ENCODE measurements at places on chromosomes 2 and 18.

DNA sequence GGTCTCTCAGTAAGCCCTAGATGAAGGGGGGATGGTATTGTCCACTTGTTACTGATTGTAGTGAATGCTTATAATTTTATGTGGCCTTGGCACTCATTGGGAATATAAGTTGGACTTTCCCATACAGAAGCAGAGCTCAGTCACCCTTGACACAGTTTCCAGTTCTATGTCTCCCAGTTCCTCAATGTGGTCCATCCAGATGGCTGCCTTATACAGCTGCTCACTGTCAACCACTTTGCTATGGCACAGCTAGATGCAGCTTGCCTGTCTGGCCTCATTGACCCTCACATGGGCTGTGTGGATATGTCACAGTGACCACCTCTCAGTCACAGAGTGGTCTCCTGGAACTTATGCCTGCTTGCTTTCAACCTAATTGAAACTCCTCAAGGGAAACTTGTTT, 21.7 kb downstream of the SLC39A6 start:
- DNase-seq: no peak

DNA sequence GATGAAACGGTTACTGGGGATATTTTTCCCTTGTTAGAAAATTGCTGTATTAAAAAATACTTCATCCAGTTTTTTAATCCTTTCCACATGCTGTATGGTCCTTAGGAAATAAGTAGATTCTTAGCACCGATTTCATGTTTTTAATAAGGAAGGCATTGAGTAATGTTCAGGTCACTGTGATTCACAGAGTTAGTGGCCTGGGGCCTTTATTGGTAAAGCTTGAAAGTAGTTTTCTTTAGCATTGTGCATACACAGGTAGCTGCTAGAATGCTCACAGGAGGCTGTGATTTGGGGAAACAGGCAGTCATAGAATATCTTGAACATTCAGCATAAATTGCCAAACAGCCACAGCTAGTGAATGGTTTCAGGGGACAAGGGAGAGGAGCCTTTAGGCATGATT, 79.8 kb downstream of the XRCC5 start:
- no peak for DNase-seq

GRCh38 chr2:178479275-178479616, 846 bp upstream of the FKBP7 start:
- no peak for DNase-seq

DNA sequence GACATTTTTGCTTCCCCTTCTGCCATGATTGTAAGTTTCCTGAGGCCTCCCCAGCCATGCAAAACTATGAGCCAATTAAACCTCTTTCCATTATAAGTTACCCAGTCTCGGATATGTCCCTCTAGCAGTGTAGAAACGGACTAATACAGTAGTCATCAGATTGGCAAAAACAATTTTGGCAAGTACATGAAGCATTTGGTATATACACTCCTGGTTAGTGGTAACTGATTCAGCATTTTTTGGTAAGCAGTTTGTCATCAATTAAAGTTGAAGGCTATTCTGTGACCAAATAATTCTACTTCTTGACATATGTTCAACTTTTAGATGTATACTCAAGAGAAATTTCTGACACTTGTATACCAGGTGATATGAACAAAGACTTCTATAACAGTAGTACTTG, 190.5 kb upstream of the STON1 start:
- DNase-seq: no peak

DNA sequence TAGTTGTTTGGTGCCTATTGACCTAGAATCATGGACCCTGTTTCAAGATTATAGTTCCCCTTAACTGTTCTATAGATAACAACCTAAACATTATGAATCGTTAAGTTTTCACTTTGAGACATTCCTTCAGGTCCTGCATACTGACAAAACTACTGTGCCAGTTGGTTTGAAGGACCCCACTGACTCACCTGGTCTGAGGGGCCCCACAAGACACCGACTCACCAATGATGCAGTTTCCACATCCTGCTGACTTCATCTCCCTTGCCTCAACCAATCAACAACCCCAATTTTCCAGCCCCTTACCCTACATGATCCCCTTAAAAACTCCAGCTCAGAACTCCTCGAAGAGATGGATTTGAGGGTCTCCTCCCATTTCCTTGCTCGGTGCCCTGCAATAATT, 89.6 kb upstream of the CCDC141 start:
- DNase-seq: no peak

- DNase-seq: no peak
Observed at GRCh38 chr2:15745350-15745749, 153.7 kb downstream of the DDX1 start.

DNA sequence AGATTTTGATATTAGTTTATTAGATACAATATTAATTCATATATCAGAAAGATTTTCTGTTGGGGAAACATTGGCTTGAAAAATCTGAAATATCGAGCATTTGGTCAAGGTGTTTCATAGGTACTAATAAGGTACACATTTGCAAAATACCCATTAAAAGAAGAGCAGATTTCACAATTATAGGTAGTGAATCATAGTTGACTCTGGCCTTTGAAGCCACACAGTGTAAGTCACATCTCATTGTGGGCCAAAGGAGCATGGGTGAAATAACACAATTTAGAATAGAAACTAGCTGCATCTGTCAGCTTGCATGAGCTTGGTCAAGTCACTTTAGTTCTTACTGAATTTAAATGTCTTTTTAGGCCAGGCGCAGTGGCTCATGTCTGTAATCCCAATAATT, 4.9 kb downstream of the KDM3A start:
- DNase-seq: no peak

DNA sequence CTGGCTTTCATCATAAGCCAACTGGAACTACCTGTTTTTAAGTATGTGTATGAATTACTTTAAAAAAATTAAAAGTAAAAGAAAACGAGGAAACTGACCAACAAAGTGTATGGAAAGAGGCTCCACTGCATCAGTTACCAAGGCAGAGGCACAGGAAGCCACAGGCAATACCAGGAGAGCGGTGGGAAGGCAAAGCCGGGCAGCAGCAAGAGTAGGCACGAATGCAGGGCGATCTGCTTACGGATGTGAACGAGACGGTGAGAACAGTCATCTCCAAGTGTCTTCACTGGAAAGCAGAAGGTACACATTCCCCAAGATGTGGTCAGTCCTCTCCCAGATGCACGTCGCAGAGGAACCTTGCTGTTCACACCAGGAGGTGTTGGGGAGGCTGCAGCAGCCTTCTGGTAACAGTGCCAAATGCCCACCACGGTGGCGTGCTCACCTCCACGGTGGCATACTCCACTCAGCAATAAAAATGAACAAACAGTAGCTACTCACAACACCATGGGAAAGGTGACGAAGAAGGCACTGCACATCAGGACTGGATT, 43.1 kb downstream of the HS6ST1 start:
- DNase-seq: no peak

GRCh38 chr2:171852366-171852888, 41.6 kb downstream of the SLC25A12 start:
- DNase-seq: no peak

GRCh38 chr2:29201979-29202378, 86.8 kb downstream of the CLIP4 start:
- DNase-seq: no peak

GRCh38 chr2:148861367-148861766, 13.7 kb upstream of the KIF5C start:
- no peak for DNase-seq

GRCh38 chr2:159160412-159160811, 126.1 kb downstream of the WDSUB1 start:
- no peak for DNase-seq

- no peak for DNase-seq
Observed at GRCh38 chr2:46885376-46885775, 30.2 kb downstream of the MCFD2 start.

DNA sequence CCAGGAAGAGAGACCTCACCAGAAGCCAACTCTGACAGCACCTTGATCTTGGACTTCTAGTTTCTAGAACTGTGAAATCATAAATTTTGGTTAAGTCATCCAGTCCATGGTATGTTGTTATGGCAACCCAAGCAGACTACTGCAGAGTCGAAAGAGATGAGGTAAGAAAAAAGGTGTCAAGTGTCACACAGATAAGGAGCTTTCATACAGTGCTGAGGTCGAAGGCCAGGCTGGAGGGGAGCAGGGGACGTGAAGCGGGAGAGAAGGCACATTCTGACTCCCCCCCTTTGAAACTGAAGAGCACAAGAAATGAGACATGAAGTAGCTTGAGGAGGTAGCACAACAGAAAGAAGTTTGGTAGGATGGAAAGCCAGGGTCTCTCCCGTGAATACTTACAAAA, 110.4 kb downstream of the ALK start:
- no peak for DNase-seq

DNA sequence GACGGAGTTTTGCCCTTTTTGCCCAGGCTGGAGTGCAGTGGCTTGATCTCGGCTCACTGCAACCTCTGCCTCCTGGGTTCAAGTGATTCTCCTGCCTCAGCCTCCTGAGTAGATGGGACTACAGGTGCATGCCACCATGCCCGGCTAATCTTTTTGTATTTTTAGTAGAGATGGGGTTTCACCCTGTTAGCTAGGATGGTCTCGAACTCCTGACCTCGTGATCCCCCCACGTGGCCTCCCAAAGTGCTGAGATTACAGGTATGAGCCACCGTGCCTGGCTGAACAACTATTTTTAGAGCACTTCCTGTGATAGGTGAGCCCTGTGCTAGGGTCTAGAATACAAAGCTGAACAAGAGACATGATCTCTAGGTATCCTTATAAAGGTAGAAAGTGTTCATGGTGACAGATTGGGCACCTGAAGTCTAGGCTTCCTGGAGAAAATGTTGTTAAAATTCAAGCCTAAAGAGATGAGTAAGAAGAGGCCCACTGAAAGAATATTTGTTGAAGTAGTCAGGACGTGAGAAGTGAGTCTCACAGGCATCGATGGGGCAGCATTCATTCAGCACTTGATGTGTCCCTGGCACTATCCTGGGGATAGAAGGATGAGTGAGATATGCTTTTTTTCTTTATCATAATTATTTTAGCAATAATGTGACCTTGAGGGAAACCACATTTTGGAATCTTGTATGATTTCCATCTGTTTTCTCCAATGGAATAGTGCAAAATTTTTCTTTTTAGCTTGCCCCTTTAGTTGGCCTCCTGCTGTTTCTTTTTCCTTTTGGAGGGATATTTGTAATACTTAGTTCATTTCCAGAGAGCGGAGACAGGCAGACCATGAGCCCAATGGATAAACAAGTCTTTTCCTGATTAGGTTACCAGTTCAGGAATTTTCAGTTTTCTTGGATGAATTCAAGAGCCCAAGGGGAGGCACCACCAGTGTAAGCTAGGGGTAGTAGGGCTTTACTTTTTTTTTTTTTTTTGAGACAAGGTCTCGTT, 5.1 kb downstream of the ZNF236 start:
- no peak for DNase-seq

- no peak for DNase-seq
Observed at GRCh38 chr2:203534621-203535077, 452 bp downstream of the RAPH1 start.

GRCh38 chr18:59900222-59901128, 679 bp downstream of the PMAIP1 start:
- peak; percentile 33 for DNase-seq

- DNase-seq: no peak
Observed at GRCh38 chr2:153873052-153874048, 1.6 kb downstream of the GALNT13 start.

GRCh38 chr2:102050854-102051391, 59.2 kb downstream of the IL1R2 start:
- DNase-seq: no peak

DNA sequence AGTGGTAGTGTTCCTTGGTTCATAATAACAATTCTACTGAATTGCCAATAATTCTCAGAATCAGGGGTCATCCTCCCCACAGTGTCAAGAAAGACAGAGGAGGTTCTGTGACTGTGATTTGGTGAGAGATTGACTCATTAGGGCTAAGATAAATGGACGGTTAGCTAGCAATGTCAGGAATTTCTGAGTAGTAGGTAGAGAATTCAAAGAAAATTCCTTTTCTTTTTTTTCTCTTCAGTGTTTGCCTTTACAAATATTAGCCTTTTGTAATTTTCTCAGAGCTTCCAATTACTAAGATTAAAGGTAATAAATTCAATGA, 16.8 kb upstream of the CRIM1 start:
- DNase-seq: no peak

GRCh38 chr2:230849633-230850357, 14.9 kb upstream of the ITM2C start:
- DNase-seq: no peak

- no peak for DNase-seq
Observed at GRCh38 chr2:237879058-237879430, 19.6 kb downstream of the RAMP1 start.

GRCh38 chr2:72570413-72570812, 255.4 kb downstream of the EXOC6B start:
- no peak for DNase-seq

DNA sequence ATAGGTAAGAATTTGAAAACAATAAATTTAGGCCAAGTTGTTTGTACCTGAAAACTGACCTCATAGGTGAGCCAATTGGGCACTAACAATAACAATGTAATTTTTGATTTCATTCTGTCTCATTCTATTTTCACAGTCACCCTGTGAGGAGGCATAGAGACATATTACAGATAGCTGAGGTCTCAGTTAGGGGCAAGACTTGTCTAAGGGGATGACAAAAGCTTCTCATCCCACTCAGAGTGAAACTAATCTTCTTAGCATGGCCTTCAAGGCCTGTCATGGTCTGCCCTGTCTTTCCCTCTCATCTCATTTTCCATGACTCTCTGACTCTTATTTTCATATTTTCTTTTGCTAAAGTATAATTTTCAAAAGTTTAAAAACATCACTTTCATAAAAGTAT, 562.0 kb upstream of the TNP1 start:
- DNase-seq: no peak

- no peak for DNase-seq
Observed at GRCh38 chr2:97726261-97727064, 13.1 kb downstream of the ZAP70 start.

DNA sequence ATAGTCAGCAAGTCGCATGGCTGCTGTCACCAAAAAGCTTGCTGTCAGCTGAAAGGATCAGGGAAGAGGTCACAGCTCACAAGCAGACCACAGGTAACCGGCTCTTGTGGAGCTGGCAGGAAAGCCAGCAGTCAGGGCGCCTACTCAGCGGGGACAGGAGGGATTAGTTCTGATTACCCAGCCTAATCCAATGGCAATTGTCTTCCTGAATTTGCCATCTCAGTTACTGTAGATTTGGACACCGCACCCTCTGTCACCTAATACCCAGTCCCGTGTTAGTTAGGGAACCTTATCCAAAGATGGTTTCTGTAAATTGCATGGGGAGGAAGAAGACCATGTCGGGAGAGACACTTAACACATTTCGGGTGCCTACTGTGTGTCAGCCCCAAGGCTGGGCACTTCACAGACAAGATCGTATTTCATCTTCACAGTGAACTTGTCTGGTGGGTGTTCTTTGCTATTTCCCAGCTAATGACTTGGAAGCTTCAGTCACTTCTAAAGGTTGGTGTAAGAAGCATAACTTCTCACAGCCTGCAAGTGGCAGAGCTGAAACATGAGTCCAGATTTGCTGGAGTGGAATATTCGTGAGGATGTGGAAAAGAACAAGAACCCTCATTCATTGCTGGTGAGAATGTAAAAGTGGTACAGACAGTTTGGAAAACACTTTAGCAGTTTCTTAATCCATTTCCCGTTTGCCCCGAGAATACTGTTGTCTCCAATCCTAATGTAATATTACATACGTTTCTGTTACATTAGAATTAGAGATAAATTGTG, 9.9 kb downstream of the ALPK2 start:
- no peak for DNase-seq

- DNase-seq: no peak
Observed at GRCh38 chr2:102261467-102262135, 49.8 kb upstream of the IL1RL1 start.

All from SHP77 (cell line).